ENCODE measurements at places on chromosomes 4 and X.
A peak's percentile ranks its signal among the peaks of the same experiment; 100 is the strongest.

GRCh38 chr4:12145106-12145505, 716.4 kb upstream of the HS3ST1 start:
- no peak for DNase-seq

DNA sequence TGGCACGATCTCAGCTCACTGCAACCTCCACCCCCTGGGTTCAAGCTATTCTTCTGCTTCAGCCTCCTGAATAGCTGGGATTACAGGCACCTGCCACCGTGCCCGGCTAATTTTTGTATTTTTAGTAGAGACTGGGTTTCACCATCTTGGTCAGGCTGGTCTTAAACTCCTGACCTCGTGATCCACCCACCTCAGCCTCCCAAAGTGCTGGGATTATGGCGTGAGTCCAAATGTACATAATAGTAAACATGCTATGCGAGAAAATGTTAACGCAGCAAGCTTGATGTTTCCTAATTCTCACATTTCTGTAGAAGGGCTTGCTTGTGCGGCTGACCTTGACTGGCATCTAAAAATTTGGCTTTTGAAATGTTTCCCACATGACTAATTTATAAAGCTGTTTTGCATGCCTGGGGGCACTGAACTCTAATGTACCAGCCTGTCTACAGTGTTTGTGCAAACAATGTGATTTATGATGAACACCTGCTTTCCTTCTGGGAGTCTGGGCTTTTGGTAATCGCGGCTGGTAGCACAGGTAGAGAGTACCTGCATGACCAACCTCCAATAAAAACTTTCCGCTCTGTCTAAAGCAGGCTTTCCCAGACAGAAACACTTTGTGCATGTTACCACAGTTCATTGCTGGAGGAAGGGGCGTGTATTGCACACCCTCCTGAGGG, 216.8 kb downstream of the IL15 start:
- DNase-seq: no peak

DNA sequence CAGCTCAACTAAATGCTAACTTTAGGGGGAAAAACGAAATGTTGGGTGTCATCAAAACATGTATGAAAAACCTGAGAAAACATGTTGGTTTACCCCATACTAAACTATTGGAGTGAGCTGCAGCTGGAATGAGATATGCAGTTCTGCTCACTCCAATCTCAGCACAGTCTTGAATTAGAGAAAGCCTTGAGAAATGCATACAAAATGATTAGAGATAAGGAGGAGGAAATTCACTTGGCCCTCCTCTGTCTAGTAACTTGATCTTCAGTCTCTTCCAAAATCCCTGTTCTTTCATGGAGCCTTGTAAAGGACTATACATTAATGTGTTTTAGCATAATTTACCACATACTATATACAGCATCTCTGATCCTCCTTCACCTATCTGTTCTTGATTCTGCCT, 3.2 kb upstream of the LRCH2 start:
- DNase-seq: no peak

DNA sequence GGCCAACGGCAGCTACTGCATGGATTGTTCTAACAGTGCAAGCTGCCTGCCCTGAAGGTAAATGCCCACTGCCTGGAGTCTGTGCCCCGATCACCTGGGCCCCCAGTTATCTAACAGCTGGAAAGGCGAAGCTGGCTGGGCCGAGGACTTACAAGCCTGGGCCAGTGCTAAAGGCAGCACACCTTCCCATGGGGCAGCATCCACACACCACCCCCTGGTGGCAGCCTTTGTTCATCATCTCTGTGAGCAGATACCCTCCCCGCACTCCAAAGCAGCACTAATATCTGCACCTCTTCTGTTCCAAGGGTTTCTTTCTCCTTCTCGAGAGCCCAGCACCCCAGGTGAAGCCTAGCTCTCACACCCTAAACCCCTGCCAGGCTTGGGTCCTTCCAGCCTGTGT, 7.6 kb downstream of the SLC2A9 start:
- no peak for DNase-seq

DNA sequence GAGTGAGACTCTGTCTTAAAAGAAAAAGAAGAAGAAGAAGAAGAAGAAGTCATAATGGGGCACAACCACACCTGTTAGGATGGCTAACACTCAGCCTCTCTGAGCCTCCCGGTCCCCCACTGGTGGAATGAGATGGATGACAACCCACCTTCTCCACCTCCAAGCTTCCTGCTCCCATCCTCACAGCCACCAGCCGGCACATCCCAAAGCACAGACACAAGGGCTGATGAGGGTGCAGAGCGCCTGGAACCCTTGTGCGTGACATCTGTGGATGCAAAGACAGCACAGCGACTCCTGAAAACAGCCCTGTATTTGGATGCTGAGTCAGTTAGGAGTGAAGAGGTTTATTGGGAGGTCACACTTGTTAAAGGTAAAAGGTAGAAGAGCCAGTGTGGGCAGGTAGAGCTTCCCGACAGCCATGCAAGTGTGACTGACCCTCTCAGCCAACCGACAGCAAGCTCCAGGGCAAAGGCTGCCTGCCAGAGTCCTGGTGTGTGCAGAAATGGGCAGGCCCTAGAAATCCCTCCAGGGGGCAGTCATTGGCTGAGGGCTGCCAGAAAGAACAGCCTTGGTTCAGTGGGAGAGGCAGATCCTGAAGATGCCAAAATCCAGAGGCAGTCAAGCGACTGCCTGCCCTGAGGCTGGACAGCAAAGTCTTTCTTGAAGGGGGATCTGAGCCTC, 26.6 kb upstream of the MAN2B2 start:
- no peak for DNase-seq

DNA sequence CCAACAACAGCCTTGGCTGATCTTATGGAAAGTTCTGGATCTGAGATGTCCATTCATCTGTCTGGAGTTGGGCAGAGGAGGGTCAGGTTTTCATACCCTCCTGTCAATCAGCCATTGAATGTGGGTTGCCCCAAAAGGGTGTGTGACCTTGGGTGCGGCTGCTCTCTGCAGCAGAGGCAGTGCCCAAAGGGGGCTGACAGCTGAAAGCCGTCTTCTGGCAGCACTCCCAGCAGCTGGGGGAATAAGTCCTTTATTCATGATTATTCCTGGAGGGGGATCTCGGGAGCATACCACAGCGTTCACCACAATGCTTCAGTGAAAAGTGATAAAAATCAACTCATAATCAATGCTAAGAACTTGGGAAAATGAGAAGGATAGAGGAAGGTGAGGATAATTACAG, 54.7 kb downstream of the OTC start:
- DNase-seq: no peak

DNA sequence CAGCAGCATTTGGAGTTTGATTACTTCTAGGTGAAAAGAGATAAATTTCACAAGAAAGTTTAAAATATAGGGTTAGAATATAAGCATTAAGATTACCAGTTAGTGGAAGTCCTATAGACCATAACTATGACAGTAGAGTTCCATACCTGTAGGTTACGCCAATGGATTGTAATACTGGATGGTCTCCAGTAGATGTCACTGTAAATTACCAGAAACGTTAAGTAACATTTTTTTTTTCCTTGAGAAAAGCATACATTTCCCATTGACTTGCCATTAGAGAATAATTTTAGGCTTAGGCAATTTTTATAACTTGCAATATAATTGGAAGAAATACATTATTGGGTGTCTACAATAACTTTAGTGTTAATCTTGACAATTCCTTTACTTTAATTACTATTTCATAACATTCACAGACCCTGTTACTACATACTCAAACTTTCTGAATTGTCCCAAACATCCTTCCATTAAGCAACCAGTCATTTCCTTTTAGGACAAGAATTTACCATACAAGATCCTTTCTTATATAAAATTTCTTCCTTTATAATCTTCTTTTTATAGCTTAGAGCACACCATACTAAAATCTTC, 304.1 kb upstream of the TECRL start:
- no peak for DNase-seq

DNA sequence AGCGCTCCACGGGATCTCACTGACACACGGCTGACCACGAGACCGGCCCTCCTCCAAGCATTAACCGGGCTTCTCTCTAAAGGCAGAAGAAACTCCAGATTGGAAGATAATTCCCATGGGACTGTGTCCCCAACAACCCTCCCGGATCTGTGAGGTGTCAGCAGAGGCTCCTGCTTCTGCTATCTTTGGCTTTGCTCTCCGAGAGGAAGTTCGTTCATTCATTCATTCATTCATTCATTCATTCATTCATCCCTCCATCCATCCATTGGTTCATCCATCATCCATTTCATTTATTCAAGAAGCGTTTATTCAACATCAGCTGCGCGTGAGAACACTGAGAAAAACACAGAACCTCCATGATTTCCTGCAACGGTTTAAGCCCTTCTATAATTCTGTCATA, 11.5 kb downstream of the ADRA2C start:
- no peak for DNase-seq

GRCh38 chr4:26912810-26913209, 52.2 kb downstream of the STIM2 start:
- peak; percentile 4 for DNase-seq

- no peak for DNase-seq
These were observed 19.4 kb upstream of the KLHL8 start for GRCh38 chr4:87239821-87240220.

- DNase-seq: peak; percentile 89
These were observed at the start of gene SEC24B for GRCh38 chr4:109433205-109434006. Gene SEC24B, plus strand, starts transcription at chr4:109433815. Its CDS starts 55 bp downstream, at chr4:109433870.

- no peak for DNase-seq
These were observed 436.0 kb downstream of the ARHGAP24 start for GRCh38 chr4:85910985-85911384.

DNA sequence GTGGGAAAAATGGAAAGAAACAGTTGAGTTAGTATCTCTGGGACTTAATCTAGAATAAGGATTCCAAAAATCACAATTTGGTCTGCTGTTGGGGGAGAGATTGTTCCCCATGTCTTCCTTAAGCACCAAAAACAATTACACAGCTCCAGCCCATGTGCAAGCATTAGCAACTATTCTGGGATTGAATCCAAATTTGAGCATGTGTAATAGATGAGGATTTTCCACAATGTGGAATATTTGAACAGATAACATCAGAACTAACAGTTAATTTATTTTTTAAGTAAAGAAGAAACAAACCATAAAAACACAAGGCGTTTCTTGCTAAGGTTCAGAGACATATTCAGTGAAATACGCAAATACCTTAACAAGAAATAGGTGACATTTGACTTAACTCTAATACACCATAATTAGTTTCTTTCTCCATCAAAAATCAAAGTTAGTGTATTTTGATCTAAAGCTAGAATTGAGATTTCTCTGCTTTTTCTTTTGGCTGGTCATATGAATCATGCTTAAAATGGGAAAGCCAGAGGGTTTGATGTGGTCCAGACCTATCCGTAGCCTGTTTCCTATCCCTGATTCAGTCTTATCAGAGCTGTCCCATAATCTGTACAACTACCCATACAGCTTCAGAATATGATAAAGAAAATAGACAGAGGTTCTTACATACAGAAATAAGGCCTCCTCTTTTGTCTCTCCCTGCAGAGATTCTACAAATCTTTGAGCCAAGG, 413.4 kb downstream of the PACRGL start:
- no peak for DNase-seq

DNA sequence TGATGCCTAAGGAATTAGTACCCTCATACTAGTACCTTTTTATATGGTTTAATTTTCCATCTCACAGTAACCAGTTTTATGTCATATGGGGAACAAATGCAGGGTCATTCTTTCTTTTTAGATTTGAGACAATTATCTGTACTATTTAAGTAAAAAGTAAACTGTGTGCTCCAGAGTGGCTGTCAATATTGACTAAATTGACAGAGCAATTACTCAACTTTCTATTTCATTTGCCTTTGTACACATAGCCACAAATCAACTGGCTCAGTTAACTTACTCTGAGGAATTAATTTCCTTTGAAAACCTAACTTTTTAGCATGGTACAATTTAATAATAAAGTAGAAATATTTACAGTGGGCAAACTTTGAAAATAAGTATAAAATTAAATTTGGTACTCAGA, 28.5 kb upstream of the TEX13C start:
- DNase-seq: no peak

DNA sequence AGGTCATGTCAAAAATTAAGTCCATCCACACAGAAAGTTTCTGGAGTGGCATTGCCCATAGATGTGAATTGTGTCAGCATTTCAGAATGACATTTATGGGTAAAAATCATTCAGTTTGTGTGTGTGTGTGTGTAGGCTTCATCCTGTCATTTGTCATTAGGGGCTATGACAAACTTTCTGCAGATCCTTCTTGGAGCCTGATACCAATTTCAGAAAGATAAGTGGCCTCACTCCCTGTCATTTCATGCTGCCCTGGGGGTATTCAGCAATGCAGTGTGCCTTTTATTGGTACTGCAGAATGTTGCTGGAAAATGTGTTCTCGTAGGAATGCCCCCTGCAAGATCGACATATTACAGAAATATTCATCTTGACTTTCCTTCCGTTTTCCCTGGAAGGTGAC, 659.7 kb downstream of the NLGN4X start:
- DNase-seq: no peak

GRCh38 chrX:148333989-148334388, 166.4 kb upstream of the AFF2 start:
- no peak for DNase-seq

GRCh38 chr4:38173935-38174518, 213.8 kb downstream of the PTTG2 start:
- DNase-seq: no peak

DNA sequence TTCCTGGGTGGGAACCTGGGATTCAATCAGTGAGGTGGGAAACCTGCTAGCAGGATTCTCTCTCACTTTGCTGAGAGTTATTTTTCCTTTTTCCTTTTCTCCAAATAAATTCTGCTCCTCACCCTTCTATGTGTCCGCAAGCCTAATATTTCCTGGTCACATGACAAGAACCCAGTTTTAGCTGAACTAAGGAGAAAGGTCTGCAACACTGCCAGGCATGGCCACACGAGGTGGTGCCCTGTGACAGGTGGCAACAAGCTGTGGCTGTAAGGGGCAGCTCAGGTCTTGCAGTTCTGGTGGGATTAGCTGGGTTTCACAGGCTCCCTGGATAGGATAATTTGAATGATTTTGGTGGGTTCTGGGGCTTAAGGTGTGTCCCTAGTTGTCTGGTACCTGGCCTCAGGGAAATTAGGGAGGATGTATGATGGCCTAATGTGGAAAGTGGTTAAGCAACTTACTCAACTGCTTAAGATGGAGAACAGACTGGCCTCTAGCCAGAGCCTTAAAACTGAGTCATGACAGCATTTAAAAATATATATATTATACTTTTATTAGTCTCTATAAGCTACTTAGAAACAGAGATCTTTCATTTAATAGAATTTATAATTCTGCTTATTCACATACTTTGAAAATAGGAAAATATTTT, 215.0 kb downstream of the IL15 start:
- no peak for DNase-seq

- no peak for DNase-seq
These were observed 10.7 kb upstream of the SMIM10L2A start for GRCh38 chrX:135410861-135411627.

DNA sequence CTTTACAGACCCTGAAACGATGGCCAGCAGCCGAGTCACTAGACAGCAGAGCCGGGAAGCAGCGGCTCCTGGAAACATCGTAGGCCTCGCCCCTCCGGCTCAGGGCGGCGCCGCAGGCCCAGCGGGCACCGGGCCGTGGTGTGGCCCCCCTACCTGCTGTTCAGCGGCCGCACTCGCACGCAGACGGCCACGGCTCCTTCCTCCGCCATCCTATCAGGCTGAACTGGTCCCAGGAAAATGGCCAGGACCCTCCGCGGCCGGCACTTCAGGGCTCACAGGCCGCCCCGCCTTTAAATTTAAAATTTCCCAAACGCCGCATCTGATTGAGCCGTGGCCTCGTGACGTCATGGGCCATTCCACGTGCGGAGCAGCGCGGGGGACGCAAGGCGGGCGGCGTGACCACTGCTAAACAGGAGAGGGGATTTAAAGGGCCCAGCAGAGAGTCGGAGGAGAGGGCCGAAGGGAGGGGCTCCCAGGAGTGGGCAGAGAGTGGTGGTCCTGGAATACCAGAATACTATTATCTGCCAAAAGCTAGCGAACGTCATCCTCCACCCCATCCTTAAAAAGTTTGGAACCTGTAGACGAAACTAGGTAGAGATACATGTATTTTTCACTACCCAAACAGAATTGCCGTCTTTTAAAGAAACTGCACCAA, at the start of gene CENPE:
CENPE (minus strand) TSS at position 233 of the 655 bp plus-strand sequence; CDS start at position 209, 24 bp downstream.
- DNase-seq: peak; percentile 83

Measured in activated CD4-positive, alpha-beta T cell treated with anti-CD3 and anti-CD28 coated beads, Interleukin-2, amount 50 U/mL, for 1 hour (primary cell).